ENCODE measurements at places on chromosomes 6 and 20.

- no peak for DNase-seq
These were observed 1.0 kb downstream of the TOMM34 start for GRCh38 chr20:44959082-44959637.

DNA sequence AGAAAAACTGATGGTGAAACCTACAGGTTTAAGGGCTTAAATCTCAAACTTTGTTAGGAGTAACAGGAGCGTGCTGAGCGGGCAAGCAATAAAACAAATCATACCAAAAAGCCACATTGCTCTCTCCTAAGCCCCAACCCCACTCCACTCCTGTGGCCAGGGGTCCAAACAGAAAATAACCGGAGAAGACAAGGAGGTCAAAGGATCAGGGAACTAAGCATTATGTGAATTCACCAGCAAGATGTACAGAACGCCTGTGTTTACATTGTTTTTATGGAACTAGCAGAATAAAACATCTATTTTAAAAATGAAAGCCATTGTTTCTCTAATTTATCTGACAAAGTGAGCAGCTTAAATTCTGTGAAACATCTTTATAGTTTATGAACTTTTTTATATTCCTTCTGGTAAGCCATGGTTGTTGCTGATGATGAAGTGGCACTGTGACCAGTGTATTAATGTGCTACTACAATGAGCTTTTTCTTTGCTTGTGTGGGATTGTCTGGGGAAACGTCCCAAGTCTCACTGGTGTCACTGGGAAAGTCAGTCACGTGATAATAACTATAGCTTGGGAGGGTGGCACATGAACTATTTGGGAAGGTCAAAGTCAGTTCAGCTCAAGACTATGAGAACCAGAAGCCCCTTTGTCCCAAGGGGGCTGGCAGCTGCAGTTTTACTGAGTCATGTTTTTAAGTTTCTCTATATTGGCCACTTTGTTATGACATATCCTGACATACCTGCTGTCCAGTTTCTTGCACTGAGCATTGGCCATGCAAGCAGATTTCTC is 9.8 kb downstream of the FAM210B start:
- DNase-seq: no peak

GRCh38 chr6:159700970-159701369 is 7.9 kb upstream of the SOD2 start:
- no peak for DNase-seq

- no peak for DNase-seq
These were observed 21.6 kb downstream of the CMTR1 start for GRCh38 chr6:37454420-37455140.

GRCh38 chr20:58210398-58210747 is 18.1 kb downstream of the ANKRD60 start:
- DNase-seq: no peak

DNA sequence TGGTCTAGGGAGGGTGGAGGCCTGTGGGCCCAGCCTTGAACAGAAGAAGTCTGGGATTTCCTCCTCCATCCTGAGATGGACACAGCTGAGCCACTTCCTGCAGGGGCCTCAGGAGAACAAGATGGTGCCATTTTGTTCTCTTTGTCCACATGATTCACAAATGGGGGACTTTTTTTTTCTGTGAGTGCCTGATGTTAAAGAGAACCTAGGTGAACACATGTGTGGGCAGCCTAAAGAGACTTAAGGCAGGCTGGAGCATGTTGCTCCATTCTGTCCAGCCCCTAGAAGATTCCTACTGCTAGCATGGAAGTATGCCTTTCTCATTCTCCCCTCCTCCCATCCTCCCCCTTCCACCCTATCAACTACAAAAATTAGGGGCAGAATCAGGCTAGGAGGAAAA is 49.3 kb upstream of the KIF16B start:
- no peak for DNase-seq

DNA sequence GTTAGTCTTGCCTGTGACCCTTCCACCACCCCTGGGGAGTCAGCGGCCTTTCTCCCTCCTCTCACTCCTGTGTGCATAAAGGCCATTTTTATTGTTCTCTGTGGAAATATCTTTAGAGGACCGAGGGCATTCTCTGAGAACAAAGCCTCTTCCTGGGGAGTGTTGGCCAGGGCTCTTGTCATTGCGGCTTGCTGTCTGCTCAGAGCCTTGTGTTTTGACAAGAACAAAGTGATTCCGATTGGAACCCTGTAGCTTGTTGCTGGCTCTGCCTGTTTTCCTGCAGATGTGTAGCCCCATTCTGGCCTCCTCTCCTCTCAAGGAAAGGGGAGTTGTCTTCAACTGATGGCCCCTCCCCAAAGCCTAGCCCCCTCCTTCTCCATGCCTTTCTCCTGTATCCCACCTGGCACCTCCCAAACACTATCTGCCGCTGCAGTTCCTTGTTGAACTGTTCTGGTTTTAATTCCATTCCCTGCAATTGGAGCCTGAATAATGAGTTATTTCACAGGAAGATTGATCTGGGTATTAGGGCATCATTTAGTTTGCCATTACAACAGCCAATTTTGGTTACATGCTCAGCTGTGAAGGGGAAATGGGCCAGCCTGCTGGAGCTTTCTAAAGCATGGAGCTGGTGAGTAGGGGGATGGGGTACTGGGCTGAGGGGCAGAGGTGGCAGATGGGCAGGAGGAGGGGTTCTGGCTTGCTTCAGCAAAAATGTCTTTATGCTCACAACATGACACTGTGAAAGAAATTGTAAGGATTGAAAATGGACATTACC is 252.5 kb downstream of the LRFN2 start:
- no peak for DNase-seq

DNA sequence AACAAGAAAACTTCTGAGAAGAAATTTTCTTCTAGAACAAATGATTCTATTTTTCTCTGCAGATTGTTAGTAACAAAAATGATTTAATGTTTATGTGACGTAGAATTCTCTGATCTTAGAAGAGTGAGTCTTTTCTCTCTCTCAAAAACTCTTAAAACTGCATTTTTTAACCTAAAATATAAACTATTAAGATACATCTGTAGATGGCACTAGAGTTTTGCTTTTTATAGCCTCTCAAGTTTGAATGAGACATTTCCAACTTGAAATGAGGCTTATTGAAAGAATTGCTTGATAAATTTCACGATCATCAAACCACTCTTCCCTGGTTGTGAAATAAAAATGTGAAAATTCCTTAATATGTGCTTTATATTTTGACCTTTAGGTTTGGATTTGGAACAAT is 53.8 kb downstream of the PHF3 start:
- DNase-seq: no peak

DNA sequence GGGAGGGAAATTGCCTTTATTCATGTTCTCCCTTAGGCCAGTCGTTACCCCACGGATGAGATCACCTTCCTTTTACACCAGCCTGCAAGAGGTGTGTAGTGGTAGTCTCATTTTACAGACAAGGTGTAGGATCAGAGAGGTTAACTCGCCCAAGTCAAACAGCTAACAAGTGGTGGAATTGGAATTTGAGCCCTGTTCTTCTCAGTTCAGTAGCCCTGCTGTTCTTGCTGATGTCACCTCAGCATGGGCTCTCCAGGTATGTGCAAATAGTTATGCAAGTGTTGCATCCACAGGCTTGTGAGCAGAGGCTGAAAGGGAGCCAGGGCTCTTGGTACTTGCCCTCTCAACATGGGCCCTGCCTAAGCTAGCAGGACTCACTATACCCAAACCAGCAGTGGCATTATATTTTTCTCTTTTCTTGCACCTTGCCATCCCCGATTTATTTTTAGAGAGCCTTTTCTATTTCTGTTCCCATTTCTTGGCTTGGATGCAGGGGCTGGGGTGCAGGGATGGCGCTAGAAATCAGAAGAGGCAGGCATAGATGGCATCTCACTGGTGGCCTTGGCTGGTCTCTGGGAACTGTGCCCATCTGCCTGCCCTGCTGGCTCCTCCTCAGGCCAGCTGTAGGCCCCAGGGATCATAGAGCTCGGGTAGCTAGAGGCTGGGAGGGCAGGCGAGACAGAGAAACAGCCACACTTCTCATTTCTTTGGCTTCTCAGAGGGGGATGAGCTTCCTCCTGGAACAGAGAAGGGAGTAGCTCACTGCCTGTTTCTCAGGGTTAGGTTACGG is 18.2 kb downstream of the PPARD start:
- no peak for DNase-seq

GRCh38 chr20:53101992-53102760 is 130.0 kb downstream of the TSHZ2 start:
- DNase-seq: no peak
